ENCODE measurements at places on chromosomes 2 and 18. TPM values are rescaled to one million over a fixed set of nuclear protein-coding genes. Genes with fewer than 3 reads are reported as not detected.

The KCNS3 gene
- not detected for total RNA-seq

The CROCC2 gene
- not detected for total RNA-seq

The FABP1 gene
- total RNA-seq, result not detected

The RTKN gene
- total RNA-seq, result 1.6 TPM

The GCKR gene
- total RNA-seq, result not detected

The ASB18 gene
- not detected for total RNA-seq

Measured in activated CD8-positive, alpha-beta memory T cell treated with anti-CD3 and anti-CD28 coated beads for 36 hours (primary cell).